Lung microvascular endothelial cell (primary cell): ENCODE measurements at places on chromosomes 11 and 22. TPM values are rescaled to one million over a fixed set of nuclear protein-coding genes. Genes with fewer than 3 reads are reported as not detected.
A peak's percentile ranks its signal among the peaks of the same experiment; 100 is the strongest.

SLC1A2 gene
- not detected in 2 replicates for total RNA-seq

NLRP6 gene
- not detected in 2 replicates for total RNA-seq

- DNase-seq, result no peak
These were observed 3.3 kb upstream of the FXYD2 start for GRCh38 chr11:117827521-117828511.

- no peak for DNase-seq
These were observed 68.1 kb downstream of the MPPED1 start for GRCh38 chr22:43479962-43480361.

- peak; percentile 51 for DNase-seq
These were observed 12.3 kb downstream of the TBX1 start for GRCh38 chr22:19772673-19773469.
